ENCODE measurements at places on chromosomes 1 and 21.

DNA sequence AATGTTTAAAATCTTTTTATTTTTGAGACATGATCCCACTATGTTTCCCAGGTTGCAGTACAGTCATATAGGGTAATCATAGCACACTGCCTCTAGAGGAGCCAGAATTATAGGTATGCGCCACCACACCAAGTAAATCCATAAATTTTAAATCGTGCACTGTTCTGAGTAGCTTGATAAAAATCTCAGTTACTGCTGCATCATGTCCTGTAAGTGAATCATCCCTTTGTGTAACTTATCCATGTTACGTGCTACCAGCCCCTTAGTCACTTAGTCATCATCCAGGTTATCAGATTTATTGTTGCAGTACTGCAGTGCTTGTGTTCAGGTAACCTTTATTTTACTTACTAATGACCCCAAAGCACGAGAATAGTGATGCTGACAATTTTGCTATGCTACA is 1770.9 kb downstream of the BRINP3 start:
- peak; percentile 97 for DNase-seq

GRCh38 chr1:31765041-31765467 is 914 bp upstream of the ADGRB2 start:
- peak; percentile 37 for DNase-seq

DNA sequence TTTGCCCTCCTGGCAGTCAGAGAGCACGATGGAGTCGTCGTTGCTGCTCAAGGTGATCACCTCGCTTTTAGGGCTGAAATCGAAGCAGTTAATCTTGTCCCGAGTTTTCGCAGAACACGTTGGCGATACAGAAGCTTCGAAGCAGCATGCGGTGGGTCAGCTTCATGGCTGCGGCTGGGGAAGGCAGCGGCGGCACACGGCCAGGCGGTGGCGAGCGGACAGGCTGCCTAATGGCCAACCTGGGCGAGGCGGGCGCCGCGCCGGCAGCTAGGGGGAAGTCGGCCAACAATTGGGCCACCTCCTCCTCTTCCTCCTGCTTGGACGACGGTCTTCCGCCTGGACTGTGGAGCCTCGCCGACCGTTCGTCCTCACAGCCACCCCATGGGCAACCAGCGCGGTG is 34.8 kb downstream of the CDC7 start:
- no peak for DNase-seq

DNA sequence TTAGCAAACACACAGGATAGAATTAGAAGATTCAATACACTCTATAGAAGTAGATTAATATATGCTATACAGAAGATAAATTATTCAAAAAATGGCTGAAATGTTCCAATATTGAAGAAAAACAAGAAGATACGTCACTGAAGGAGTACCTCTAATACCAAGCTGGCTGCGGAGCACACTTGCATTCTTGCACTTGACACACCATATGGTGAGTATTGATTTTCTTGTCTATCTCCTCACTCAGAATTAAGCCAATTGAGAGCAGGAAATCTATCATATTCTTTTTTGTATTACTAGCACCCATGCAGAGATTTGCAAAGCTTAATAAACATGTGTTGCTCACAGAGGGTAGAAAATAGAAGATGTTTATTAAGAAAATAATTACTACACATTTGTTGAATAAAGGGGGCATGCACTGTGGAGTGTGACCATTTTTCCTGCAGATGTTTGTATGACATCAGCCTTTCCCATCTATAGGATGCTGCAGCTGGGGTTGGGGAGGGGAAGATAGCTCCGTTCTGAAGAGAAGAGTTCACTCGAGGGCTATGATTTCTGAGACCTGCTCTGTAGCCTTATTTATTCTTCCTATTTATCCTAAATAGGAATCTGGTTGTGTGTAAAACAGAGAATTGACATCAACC is 318.1 kb downstream of the HHIPL2 start:
- DNase-seq, result no peak

DNA sequence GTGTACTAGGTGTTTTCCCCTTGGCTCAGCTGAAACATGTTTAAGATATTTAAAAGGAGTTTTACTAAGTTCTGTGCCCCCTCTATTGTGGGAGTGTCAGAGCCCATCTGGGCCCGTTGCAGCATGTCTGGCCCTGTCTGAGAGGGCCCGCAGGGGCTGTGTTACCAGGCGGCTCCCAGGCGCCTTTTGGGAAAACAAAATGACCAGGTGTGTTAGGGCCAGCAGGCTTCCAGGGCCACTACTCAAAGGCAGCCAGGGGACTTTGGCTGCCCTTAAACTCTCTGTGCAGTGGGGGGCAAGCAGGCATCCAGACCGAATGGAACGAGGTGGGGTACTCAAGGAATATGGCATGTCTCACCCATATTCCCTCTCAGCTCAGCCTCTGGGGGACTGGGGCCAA is 111.7 kb downstream of the KCNN3 start:
- no peak for DNase-seq

GRCh38 chr21:43369124-43369523 is 57.8 kb downstream of the SIK1 start:
- DNase-seq, result peak; percentile 11

DNA sequence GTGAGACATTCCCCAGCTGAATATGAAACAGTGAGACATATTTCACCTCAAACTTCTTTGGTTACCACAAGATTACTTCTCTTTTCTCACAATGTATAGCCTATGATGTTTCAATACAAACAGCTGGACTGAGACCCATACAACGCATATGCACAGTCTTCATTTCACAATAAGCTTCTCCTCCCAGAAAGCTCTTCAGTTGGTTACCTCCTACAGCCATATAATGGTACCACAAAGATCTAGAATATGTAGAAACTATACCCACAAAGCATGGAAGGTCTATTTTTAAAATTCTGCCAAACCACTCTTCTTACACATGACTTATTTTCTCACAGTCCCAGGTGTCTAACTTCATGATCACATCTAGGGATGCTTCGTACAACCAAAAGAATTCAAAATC is 70.8 kb downstream of the JAK1 start:
- DNase-seq, result no peak

DNA sequence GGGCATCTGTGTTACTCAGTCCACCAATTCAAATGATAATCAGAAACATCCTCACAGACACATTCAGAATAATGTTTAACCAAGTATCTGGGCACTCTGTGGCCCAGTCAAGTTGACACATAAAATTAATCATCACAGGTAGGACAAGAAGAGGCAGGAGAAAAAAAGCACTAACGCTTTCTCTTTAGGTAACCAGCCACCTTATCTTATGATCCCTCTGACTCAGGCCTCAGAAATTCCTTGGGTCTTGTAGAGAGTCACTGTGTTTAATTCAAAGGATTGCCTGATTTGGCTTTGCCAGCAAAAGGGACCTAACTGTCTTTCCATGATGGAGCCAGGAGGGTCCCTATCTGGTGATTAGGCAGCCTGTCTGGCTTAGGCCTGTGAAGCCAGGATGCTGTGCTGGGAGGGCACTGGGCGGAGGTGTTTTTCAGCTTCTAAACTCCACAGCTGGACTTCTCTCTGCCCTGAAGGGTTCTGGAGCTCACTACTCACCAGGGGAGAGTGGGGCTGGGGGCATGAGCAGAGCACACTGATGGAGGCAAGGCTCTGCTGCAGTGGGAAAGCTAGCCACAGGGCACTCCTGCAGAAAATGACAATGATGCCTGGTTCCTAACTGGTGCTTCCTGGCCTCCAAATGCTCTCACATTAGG is 36.4 kb upstream of the STUM start:
- no peak for DNase-seq

DNA sequence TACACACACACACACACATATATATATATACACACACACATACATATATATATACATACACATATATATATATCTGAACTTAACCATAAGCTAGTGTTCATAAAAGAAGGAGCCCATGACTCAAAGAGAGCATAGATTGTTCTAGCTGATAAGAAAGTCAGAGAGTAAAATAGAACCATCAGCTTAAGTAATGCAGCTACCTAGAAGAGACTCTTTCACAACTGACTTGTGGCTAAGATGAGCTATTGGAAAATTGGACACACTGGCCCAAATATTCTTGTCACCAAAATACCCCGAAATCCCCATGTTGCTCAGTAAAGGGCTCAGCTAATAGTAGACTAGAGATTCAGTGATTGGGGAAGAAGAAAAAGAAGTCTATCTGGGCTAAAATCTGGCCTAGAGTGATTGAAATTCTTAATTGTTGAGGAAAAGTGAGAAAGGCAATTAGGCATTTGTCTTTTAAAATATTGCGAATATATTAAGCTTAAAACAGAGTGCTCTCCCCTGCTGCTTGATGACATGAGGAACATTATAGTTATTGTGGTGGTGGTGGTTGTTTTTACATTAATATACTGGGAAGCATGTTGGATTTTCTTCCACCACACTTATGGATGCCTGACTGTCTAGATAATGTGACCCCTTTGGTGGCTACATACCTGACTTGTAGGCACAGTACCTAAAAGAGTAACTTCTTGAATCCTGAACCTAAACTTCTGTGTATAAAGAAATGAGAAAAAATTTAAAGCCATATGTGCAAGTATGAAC is 6.3 kb downstream of the SLAMF1 start:
- no peak for DNase-seq

DNA sequence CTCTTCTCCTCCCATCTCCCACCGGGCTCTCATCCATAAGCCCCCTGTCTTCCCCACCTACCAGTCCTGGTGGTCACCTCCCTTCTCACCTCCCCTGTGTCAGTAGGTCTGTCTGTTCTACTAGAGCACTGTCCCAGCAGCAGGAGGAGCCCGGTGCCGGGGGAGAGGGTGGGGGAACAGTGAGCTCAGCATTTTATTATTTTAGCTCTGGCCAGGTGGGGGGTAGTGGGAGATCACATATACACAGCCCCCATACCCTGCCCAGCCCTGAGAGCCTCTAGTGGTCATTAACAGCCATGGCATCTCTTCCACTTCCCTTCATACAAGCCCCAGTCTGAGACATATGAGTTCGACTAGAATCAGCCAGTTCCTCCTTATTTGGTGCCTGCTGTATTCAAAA is at the start of gene TMOD4:
Gene TMOD4, minus strand, starts transcription at position 119 of the 400 bp plus-strand sequence. CDS start 1,106 bp downstream, outside the sequence.
- DNase-seq, result no peak

GRCh38 chr1:219130366-219130935 is 43.2 kb upstream of the LYPLAL1 start:
- no peak for DNase-seq

- no peak for DNase-seq
Observed at GRCh38 chr1:217674028-217674729, 43.0 kb downstream of the SPATA17 start.

GRCh38 chr21:46555225-46555617 is 49.7 kb downstream of the S100B start:
- no peak for DNase-seq

- DNase-seq, result peak; percentile 62
Observed at GRCh38 chr1:6967431-6968111, 182.3 kb downstream of the CAMTA1 start.

GRCh38 chr1:231020816-231021215 is 19.2 kb downstream of the FAM89A start:
- no peak for DNase-seq

- DNase-seq, result peak; percentile 77
Observed at GRCh38 chr1:155938220-155938627, 3.2 kb upstream of the RXFP4 start.

DNA sequence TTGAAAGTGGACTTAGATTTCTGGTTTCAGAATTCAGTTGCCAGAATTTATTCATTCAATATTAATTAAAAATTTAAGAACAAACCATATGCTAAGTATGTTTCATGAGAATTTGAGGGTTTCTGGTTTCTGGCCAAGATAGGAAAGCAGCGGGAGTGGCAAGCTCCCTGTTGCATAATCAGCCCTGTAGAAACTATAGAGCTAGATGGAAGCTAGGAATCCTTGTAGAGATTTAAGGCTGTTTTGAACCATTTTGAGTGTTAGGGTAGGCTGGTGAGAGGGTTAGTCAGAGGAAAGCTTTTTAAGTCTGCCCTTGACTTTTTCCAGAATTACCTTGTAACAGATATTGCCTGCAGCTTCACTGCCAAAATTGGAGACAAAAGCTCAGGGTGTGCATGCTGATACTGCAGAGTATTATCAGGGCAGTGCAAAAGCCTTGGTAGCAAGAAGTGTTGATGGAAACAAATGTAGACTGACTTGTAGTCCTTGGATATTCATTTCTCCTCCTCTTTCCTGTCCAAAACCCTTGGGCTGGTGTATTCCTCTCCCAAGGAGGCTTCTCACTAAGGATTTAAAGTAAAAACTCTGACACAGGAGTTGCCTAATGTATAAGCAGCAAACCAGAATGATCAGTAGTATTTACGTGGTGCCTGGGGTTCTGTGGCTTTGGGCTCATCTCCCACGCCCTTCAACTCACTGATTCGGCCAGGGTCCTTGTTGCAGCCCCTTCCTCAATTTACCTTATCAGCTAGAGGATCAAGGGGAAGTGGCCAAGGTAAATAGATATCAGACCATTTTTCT is 12.6 kb upstream of the GIPC2 start:
- no peak for DNase-seq

GRCh38 chr1:240149484-240150094 is 57.9 kb downstream of the FMN2 start:
- DNase-seq, result peak; percentile 44

DNA sequence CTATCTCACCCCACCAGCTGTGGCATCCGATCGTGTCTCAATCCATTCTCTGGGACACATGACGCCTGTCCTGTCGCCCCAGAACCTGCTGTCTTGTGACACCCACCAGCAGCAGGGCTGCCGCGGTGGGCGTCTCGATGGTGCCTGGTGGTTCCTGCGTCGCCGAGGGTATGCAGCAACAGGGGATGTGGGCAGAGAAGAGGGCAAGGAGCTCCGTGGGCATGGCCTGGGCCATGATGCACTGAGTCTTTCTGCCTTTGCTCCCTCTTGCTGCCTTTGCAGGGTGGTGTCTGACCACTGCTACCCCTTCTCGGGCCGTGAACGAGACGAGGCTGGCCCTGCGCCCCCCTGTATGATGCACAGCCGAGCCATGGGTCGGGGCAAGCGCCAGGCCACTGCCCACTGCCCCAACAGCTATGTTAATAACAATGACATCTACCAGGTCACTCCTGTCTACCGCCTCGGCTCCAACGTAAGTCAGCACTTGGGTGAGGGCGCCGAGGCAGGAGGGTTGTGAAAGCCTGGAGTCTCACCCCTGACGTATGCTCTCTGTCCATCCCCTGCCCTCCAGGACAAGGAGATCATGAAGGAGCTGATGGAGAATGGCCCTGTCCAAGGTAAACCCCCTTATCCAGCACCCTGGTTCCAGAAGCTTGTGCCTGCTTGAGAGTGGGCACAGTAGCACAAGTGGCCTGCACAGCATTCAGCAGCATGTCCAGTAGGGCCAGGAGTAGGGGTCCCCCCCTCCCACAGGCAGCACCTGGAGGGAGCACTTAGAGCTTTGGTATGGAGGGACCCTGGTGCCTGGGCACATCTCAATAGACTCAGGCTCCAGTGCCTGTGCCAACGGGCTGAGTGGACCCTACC is 8.8 kb downstream of the TINAGL1 start:
- no peak for DNase-seq

GRCh38 chr1:83996191-83996590 is 2.7 kb downstream of the TTLL7 start:
- no peak for DNase-seq

- peak; percentile 83 for DNase-seq
Observed at GRCh38 chr21:37503848-37504467, 137.4 kb downstream of the DYRK1A start.
